Activated CD4-positive, alpha-beta T cell treated with anti-CD3 and anti-CD28 coated beads, Interleukin-2, amount 50 U/mL, for 48 hours (primary cell): ENCODE measurements at places on chromosomes 12 and 14.

- no peak for DNase-seq
These were observed 8.1 kb downstream of the SYNE3 start for GRCh38 chr14:95508377-95508776.

GRCh38 chr12:71972441-71973074, 33.9 kb downstream of the TPH2 start:
- DNase-seq, result no peak

- DNase-seq, result no peak
These were observed 25.9 kb downstream of the CKB start for GRCh38 chr14:103496776-103497175.

- DNase-seq, result no peak
These were observed 427.6 kb downstream of the ZFP36L1 start for GRCh38 chr14:68365228-68365627.

GRCh38 chr14:37089410-37089809, 83.0 kb downstream of the SLC25A21 start:
- DNase-seq, result no peak

GRCh38 chr14:79363291-79363690, 848.0 kb downstream of the DIO2 start:
- no peak for DNase-seq

DNA sequence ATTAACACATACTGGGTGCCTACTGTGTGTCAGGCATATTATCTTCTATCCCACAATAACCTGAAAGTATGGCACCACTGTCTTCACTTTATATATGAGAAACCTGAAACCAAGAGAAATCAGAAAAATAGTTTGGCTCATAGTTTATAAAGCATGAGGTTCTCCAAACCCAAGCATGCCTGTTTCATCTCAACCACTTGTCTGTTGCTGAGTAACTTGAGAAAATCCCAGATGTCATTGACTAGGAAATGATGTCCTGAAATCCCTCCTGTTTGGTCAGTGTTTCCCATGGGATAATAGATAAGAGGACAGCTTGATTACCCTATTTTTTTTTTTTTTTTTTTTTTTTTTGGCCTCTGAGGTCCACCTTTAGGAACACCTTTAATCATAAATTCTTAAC, 2.6 kb upstream of the IFNG-AS1 start:
- no peak for DNase-seq

DNA sequence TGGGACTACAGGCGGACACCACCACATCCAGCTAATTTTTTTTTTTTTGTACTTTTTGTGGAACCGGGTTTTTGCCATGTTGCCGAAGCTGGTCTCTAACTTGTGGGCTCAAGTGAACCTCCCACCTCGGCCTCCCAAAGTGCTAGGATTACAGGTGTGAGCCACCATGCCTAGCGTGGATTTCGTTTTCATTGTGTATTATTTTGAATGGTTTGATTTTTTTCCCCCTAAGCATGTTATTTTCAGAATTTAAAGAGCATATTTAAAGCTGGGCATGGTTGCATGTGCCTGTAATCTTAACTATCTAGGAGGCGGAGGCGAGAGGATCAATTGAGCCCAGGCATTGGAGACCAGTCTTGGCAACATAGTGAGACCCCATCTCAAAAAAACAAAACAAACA, 13.1 kb downstream of the TMEM63C start:
- no peak for DNase-seq

- DNase-seq, result no peak
These were observed 354.5 kb downstream of the APAF1 start for GRCh38 chr12:98999559-98999958.

DNA sequence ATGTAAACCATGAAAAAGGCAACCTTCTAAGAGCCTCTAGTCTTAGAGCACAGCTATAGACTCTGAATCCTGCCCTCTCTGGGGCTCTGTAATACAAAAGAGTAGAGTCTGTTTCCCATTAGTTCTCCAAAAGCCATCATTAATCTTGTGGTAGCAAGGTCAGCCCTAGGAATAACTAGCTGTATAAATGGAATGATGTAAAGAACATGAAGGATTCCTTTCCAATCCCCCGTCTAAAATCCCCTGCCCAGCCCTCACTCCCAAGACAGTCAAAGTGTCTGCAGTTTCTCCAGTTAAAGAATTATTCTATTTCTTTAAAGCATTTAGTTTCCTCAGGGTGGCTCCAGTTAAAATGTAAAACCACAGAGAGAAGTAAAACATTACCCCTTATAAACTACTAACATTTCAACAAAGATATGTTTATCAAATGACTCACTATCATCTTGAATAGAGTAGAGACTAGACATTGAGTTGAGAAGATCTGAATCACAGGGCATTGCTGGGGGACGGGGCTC, 104.2 kb downstream of the ST8SIA1 start:
- no peak for DNase-seq

DNA sequence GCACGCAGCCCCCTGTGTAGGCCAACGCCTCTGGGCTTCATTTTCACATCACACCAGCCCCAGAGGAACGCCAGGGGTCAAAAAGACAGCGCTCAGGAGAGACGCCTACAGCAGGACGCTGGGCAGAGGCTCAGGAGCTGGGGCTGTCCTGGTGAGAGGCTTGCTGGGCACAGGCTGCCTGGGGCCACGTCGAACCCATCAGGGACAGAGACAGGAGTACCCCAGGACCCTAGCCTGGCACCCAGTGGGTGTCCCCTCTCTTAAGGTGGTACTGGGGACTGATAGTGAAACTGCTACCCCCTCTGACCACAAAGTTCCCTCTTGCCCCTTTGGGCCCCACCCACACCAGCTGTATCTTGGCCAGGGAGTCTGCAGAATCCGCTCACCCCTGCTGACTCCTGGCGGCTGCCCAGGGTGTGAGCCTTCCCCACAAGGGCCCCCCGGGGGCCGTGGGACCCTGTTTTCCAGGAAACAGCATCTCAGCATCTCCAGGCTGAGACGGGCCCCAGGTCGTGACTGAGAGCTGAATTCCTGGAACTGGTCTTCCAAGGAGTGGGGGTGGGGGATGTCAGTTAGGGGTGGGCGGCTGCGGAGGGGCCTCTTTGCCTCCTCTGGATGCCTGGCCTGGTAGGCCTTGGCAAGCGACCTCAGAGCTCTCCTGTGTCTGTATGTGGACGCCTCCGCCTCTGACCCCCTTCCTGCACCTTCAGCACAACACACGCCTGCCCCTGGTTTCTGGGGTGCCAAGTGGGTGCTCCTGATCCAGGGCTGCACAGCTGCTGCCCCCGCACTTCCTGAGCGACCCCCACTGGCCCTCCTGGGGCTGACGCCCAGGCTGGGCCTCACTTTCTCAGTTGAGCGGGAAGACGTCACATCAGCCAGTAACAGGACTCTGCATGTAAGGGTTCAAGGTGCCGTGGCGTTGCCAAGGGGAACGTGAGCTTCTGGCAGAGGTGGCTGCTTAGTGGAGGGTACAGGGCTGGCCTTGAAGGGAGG, 321.9 kb upstream of the RTL1 start:
- DNase-seq, result no peak

- no peak for DNase-seq
These were observed 147.1 kb downstream of the SLC15A5 start for GRCh38 chr12:16130343-16130742.

DNA sequence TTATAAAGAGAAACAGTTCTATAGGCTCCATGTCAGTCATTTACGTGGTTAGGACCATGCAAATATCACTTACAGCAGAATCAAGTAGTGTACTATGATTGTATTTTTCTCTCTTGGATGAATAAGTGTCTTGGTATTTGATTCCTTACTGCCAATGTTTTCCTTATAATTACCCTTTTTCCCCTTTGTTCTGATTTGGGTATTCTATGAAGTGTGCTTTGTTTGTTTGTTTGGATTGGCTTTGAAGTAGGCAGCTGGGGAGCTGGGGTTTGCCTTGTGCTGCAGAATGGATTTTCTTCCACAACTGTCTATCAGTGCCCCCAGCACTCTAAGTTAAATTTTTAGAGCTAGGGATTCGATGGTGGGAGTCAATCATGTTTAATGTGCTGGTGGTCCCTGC, 12.4 kb downstream of the TMEM120B start:
- no peak for DNase-seq

- DNase-seq, result no peak
These were observed 29.9 kb downstream of the JAG2 start for GRCh38 chr14:105138551-105139111.

- no peak for DNase-seq
These were observed 37.9 kb downstream of the TDG start for GRCh38 chr12:104003596-104003995.

DNA sequence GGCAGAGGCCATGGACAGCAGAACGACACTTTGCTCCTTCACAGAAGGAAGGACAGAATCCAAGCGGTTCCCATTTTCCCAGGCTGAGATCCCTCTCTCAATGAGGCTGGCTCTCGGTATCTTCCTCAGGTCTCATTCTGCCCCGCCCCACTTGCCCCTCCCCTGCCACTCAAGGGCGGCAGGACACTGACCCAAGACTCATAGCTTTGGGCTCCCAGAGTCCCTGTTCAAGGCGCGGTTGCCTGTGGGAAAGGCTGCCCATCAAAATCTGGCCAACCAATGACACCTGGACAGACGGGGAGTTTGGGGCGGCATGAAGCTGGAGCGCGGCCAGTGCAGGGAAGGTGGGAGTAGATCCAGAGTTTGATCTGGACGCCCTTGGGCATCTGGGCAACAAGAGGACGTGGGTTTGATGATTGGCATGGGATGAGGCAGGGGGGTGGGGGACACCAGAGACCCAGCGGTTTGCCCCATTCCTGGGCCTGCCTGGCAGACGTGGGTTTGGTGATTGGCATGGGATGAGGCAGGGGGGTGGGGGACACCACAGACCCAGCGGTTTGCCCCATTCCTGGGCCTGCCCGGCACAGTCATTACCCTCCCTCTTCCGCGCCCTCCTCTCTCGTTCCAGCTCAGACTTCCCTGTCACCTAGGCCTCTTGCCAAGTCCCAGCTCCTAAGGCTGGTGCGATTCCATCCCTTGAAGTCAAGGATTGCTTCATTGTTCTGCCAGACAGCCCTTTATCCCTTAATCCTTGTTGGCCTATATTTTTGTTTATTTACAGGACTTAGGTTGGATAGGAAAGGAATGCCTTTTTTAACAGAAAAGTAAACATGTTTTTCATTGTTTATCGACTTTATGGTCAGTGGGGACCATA, 92.1 kb downstream of the NINJ2 start:
- DNase-seq, result no peak

GRCh38 chr14:50773632-50774541, 57.1 kb downstream of the NIN start:
- DNase-seq, result peak; percentile 61

DNA sequence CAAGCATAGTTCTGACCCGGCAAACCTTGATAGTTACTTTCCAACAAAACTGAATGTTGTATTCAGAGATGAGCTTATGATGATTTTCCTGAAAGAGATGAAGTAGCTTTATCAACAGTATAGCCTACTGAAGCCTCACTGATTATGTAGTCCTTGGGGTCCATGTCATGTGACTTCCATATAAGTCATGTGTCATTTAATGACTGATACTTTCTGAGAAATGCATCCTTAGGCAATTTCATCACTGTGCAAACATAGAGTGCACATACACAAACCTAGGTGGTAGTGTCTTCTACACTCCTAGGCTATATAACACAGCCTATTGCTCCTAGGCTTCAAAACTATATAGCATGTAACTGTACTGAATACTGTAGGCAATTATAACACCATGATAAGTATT, 28.5 kb upstream of the TUBA1C start:
- DNase-seq, result no peak

GRCh38 chr14:101933209-101933608, 31.2 kb upstream of the DYNC1H1 start:
- no peak for DNase-seq

DNA sequence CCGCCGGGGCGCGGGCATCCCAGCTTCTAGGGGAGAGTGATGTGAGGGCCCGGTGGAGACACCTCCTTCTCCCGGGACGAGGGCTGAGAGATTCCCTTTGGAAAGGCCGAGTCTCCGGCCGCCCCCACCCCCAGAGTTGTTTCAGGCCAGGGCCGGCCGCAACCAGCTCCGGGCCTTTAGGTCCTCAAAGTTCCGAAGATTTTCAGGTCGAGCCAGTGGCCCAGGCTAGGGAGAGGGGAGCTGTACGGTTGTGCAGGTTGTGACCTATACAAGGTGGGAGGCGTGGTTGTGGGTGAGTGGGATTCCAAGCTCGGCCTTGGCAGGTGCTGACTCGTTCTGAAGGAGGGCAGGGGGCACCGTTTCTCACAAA, 18.4 kb upstream of the ANKRD33 start:
- DNase-seq, result no peak

DNA sequence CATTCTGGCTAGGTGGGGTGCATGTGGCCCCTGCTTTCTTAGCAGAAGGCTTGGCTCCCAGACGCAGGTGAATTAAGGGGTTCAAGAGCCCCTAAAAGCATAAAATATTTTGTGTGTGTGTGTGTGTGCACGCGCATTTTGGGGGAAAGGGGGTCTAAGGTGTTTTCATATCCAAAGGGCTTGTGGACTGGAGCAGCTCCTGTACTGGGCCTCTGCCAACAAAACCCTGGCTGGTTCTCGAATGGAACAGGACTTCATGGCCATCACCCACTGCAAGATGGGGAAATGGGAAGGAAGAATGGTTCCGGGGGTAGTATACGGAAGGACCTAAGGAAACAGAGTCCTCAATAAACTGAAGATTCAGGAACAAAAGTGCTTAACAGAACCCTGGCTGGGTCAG, 3.9 kb upstream of the ATN1 start:
- no peak for DNase-seq

DNA sequence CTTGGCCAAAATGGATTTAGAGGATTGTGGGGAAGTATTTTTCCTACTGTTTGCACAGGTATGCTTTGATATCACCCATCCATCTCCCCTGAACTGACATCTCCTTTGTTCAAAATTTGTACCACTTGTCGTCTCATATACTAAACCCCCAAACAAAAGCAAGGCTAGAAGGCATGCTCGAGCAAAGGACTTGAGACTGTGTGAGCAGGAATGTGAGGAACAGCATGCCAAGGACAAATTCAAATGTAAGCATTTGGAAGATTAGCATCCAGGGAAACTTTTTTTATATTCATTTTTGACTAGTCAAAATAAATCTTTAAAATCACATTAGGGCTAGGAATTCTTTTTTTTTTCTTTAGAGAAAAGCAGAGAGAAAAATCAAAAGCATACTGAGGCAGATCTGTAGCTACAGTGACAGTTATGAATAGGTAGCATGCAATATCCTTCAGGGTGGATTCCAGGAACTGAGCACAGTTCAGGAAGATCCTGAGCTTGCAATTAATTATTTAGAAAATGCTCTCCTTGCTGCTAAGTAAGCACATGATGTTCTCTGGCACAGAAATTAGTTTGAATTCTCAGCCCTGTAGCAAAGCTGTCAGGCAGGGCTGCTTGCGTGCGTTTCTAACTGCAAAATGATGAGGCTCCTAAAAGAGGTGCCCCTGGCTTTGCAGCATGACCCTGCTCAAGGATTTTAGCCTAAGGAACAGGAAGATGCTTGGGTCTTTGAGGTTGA, 327.7 kb downstream of the LRIG3 start:
- no peak for DNase-seq
